H7 (cell line): ENCODE measurements at places on chromosomes 2 and 18.

DNA sequence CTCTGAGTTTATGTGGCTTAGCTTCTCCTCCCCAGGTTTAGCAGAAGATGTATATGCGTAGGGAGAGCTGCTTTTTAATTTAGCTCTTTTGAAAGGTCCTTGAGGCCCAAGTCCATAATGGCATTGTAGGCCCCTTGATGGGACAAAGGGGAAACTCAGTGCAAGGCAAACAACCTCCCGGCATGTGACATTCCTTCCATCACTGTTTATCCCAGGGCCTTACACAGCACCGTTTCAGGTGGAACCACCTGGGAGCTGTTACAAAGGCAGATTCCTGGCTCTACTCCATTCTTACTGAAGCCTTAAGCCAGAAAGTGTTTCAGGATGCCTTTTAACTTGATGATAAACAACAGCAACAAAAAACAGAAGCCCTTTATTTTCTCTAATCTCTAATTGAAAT, 555.4 kb downstream of the SLC4A3 start:
- peak; percentile 19 for DNase-seq

DNA sequence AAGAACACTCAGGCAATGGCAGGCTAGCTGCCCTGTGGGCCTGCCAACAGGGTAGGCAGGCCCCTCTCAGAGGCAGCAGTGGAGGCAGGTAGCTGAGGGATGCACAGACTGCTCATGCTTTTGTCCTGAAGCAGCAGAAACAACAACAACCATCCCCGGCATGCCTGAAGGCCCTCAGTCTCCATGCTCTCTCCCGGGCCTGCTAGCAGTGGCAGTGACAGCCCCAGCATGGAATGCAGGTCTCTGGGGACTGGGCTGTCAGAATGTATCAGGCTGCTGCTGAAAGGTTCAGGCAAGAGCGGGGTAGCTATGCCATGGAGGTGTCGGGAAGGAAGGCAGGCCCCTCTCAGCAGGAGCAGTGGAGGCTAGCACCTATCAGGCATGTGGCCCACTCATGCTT, 209.8 kb downstream of the KCNJ3 start:
- DNase-seq, result no peak

DNA sequence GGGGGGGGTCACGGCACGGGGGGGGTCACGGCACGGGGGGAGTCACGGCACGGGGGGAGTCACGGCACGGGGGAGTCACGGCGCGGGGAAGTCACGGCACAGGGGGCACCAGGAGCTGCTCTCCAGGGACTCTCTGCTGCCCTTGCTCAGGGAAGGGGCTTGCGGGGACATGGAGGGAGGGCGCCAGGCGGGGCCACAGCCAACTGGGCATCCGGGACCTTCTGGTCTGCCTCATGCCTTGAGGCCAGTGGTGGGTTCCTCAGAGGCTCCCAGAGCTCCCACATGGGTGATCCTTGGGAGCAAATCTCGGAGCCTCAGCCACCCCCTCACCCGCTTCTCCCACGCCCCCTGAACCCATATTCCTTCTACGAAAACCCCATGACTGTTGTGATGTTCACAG, 55.8 kb upstream of the TMEM18 start:
- DNase-seq, result peak; percentile 54

GRCh38 chr18:56910237-56910636, 236.7 kb upstream of the BOD1L2 start:
- no peak for DNase-seq
